Adipocyte (in vitro differentiated cells): ENCODE measurements at places on chromosomes 3 and 15.

DNA sequence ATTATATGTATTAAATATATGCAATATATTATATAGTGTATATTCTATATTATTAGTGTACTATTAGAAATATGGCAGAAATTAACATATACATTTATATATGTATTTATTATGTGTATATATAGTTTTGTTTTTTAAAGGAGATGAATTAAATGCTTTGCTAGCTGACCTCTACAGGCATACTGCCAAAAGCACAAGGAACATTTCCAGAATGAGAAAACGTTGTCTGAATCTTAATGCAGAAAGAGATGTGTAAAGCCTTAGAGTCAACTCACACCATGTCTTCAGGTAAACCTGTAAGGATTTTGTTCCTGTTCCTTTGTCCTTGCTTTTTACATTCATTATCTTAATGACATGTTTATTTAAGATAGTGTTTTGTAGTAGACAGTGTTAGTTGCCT lies 111.9 kb downstream of the ST8SIA2 start:
- DNase-seq: no peak

DNA sequence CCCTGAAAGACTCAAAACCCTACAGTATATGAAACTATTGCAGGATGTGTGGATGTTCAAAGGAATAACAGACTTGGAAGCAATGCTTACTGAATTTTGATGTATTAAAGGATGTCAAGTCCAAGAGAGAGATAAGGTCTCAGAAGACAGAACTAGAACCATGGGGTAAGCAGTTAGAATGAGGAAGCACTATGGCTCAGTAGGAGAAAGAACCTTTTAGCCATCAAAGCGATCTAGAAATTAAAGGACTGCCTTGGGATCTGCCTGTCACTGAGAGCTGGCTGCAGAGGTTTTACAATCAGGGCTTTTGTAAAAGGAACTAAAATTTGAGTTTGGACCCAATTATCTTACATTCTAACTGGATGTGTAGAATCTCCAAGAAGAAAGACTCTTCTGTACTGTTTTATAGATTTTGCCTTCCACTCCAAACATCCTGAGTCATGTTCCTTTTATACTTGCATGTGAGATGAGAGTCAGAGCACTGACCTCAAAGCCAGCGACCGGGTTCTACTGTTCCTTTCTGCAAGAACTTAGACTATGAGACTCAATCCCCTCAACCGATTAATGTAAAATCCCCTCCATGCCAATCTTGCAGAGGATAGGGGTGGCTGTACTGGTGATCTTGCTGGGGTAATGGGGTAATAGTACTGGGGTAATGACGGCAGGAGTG lies 412.3 kb upstream of the TPRG1 start:
- no peak for DNase-seq

DNA sequence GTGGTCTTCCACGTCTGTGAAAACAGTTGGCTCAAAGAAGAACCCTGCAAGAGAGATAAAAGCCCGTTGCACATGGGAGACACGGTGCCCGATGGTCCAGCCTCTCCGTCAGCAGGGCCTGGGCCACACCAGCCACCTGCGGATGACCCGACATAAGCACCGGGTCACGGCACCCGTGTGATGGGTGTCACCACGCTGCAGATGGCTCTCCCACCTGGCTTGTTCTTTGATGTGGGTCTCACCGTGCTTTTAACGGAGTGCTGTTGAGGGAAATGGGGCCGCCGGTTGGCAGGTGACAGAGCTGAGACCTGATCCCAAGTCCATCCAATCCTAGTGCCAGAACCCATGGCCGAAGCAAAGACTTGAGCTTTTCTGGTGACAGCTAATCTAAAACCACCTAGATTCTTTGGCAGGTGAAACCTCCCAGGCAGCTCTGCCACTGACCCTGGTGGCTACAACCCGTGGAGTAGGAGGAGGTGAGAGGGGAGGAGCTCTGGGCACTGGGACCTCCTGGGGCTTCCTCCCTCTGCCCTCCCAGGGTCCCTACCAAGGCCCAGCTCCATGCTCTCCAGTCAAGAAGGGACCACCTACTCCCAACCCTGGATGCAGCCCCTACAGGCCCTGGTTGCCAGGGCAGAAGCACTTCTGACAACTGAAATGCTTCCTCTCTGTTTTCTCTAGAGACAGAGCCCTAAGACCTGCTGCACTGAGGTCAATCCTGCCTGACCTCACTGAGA lies 23.4 kb upstream of the SLC41A3 start:
- DNase-seq: no peak

DNA sequence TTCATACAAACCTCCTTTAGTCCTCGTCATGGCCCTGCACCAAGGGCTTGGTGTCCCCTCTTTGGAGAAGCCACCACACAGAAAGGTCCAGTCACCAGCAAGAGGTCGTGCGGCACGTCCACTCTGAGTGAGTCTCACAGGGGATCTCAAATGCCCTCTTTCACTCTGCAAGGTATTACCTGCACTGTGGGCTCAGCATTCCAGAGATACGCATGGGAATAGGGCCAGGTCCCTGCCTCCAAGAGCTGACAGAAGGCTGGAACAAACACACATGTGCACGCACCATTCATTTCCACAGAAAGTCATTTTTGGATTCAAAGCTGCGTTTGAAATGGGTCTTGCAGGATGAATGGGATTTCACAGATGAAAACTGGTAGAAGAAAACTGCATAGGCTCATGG lies 50.4 kb upstream of the TJP1 start:
- DNase-seq: no peak

GRCh38 chr3:134295930-134296329 lies 45.3 kb upstream of the RYK start:
- no peak for DNase-seq

GRCh38 chr3:115160295-115160694 lies 13.2 kb upstream of the ZBTB20 start:
- DNase-seq: no peak

GRCh38 chr15:89825271-89825940 lies 10.8 kb upstream of the ANPEP start:
- DNase-seq: no peak

DNA sequence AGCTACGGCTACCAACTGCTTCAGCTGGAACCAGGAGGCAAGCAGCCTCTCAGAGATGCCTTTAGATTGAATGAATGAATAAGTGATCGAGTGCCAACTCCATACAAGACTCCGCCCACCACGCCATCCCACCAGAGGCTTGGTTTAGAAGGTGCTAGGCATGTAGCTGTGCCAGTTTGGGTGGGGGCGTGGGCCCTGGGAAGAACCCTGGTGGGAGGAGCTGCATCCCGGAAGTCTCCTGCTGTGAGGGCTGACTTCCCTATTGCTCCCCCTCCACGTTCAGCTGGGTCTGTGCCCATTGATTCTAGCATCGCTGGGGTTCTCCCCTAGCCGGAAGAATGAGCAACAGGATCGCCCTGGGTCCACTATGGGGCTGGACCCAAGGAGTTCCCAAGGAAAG lies 20.9 kb downstream of the LINGO1 start:
- DNase-seq: no peak

DNA sequence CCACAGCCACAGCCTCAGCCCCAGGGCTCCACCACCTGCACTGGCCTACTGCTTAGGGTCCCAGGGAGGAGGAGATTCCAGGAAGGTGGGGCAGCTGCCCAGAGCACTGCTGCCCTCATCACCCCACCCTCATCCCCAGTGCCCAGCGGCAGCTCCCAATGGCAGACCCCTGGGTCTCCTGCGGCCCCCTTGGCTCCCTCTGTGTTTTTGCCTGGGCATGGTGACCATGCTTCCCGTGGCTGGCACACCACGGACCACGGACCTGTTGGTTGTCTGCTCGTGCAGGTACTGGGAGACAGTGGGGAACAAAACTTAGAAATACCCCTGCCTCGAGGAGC lies 2.7 kb downstream of the CHST13 start:
- no peak for DNase-seq

DNA sequence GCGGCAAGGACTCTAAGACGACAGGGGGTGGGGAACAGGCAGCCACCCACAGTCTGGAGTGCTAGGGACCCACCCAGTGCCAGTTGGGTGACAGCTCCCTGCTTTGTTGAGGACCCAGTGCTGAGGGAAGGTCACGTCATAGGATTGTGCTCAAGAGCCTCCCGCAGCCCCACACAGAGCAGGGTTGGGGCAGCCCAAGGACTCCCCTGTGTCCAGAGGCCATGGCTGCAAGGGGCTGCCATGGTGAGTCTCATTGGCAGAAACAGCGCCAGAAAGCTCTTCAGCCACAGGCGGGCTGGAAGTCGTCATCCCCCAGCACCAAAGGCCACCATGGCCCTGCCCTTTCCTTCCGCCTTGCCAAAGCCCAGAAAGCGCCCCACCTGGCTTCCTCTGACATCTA lies 37.0 kb upstream of the PLXNA1 start:
- no peak for DNase-seq

DNA sequence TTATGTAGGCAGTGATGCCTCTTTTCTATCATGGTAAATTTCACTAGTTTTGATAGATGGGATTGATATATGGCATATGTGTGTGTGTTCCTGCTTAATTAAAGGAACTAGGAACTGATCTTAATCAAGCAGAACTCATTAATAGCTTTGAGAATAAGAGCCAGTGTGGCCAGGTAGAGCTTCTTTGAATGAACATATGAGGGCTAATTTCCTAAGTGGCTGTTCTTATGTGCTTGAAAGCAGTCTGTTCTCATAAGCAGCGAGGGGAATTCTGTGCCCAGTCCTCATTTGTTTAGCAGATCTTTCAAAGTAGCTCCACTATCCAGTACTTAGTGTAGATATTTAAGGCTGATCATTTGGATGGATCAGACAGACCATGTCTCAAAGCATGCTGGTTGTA lies 164.2 kb downstream of the GABRG3 start:
- DNase-seq: no peak

DNA sequence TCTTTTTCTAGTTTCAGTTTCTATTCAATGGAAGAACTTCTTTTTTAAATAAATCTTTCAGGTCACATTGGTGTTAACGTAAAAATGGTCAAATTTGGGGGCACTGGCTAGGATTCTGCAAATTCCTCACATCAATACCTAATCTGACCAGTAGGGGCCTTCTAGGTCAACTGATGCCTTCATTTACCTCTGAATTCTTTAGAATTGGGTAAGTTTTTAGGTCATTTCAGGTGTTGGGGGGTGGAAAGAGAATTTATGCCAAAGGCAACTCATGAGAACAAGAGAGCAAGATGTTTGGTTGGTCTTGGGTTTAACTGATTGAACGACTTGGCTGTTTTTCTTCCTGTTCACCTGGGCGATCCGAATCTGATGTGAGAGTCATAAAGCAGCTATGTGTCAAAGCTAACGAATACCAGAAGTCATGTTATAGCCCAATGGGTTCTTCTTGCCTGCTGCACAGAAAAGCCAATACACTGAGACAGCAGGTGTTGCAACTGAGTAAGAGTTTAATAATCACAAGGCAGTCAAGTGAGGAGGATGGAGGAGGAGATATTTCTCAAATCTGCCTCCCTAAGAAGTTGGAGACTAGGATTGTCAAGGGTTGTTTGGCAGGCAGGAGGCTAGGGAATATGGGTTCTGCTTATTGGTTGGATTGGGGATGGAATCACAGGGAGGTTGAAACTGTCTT lies 15.3 kb downstream of the LRRC49 start:
- no peak for DNase-seq

DNA sequence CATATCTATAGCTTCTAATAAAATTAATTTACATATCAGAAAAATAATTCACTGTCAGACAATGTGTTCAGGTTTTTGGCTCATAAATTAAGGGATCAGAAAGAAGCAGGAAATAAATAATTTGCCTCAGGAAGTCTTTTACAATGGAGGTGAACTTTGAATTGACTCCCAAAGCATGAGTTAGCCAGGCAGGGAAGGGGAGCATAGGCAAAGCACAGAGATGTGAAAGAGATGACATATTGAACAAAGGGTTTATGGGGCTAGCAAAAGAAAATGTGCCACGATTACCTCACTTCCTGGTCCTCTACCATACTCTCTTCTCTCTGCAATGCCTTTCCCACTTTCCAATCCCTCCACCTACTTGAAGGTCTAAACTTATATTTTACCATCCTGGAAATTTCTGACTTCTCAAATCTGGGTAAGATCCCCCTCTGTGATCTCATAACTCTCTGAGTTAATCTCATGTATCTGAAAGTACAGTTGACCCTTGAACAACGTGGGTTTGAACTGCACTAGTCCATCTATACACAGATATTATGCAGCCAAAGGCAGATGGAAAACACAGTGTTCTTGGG lies 4.1 kb upstream of the HEXA start:
- DNase-seq: no peak

GRCh38 chr3:32481791-32482631 lies 20.6 kb downstream of the CMTM6 start:
- no peak for DNase-seq

GRCh38 chr3:8618950-8619349 lies 25.6 kb downstream of the SSUH2 start:
- DNase-seq: no peak

DNA sequence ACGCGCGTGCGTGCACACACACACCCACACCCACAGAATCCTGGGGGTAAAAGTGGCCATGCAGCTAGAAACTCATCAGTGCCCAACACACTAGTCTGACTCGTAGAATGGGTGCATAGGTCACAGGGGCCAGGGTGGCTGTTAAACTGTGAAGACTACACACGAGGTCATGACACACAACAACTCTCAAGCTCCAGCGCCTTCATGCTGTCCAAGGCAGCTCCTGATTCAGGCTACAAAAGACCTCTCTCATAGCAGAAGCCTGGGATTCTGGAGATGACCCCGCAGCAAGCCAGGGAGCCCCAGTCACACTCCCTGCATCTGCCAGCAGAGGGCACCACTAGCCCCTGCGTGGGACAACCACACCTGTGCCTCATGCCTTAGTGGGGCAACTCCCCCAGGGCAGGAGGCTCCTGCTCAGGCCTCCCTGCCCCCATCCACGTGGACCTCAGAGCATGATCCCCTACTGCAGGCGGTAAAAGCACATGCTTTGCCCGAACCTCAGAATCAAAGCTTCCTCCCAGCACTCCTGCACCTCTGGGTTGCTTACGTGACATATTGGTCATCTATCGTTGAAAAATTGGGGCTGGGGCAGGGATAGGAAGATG lies 93.1 kb downstream of the LRIG1 start:
- peak; percentile 75 for DNase-seq

DNA sequence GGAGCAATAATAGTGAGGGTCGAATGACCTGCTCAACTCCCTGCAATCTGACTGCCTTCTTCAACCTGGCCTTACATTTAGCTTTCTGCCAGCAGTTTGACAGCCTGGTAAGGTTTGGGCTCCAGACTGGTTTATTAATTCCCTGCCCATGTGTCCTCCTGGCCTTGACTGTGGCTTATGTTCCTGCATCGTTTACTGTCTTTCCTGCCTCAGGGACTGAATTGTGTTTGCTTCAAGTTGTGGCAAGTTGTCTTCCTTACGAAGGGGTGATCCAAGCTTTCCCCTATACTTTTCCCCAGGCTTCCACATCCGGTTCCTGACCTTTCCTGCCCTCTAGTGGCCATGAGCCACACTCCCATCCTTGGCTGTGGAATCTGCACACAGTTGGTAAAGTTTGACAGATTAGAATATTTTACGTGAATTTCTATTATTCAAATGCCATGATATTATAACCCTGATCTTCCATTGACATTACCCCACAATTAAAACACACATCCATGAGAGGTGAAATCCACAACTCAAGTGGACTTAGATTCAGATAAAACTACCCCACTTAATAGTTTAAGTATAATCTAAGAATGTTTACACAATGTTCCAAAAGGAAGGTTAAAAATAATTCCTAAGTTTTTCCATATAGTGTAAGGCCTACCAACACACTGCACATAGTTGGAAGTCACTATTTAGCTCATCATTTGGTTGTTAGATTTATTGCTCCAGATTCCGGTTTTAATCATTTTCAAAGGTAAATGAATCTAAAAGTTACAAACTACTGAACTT lies 95.7 kb downstream of the NEDD4 start:
- peak; percentile 73 for DNase-seq

- no peak for DNase-seq
Observed at GRCh38 chr3:177361081-177361938, 164.0 kb upstream of the TBL1XR1 start.
